ENCODE measurements at places on chromosomes 1 and 21.

GRCh38 chr1:248631354-248632008, 3.4 kb downstream of the OR2T11 start:
- DNase-seq, result no peak

DNA sequence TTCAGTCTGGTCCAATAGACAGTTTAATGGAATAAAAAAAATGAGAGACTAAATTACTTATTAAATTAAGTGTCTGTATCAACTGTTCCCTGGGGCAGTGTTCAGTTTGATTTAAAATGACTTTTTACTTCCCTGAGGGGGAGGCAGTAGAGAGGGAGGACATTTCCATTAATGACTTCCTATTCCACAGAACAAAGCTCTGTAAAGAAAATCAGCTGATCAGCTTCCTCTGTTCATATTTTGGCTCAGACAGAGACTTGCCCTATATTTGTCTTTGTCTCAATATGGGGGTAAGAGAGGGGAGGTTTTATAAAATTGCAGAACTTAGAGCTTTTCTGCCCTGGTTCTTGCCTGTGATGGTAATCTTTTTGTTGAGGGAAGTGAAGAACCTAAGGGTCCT, 8.4 kb downstream of the CFAP126 start:
- DNase-seq, result no peak

GRCh38 chr1:101587741-101588140, 350.9 kb downstream of the S1PR1 start:
- no peak for DNase-seq

- no peak for DNase-seq
Measured at GRCh38 chr1:246597340-246597739, 31.1 kb downstream of the CNST start.

- no peak for DNase-seq
Measured at GRCh38 chr1:77076759-77077158, 142.5 kb downstream of the PIGK start.

Measured in DMS79 treated with DMSO at 0.1 percent for 48 hours (cell line).